Stimulated activated CD8-positive, alpha-beta memory T cell treated with anti-CD3 and anti-CD28 coated beads, Interleukin-2, amount 100 ng/mL, for 48 hours (primary cell): ENCODE measurements at places on chromosomes 5 and 9.

GRCh38 chr5:14257995-14258403 lies 114.9 kb downstream of the TRIO start:
- DNase-seq = no peak

DNA sequence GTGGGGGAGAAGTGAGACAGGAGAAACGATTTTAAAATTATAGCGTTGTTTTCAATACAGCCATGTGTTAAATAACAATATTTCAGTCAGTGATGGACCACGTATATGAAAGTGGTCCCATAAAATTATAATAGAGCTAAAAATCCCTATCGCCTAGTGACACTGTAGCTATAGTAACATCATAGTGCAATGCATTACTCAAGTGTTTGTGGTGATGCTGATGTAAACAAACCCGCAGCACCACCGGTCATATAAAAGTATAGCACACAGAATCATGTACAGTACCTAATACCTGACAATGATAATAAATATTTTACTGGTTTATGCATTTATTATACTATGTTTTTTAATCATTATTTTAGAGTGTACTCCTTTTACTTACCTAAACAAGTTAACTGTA lies 407.4 kb upstream of the SEMA6A start:
- no peak for DNase-seq

GRCh38 chr5:39062530-39062929 lies 11.7 kb downstream of the RICTOR start:
- DNase-seq = no peak

DNA sequence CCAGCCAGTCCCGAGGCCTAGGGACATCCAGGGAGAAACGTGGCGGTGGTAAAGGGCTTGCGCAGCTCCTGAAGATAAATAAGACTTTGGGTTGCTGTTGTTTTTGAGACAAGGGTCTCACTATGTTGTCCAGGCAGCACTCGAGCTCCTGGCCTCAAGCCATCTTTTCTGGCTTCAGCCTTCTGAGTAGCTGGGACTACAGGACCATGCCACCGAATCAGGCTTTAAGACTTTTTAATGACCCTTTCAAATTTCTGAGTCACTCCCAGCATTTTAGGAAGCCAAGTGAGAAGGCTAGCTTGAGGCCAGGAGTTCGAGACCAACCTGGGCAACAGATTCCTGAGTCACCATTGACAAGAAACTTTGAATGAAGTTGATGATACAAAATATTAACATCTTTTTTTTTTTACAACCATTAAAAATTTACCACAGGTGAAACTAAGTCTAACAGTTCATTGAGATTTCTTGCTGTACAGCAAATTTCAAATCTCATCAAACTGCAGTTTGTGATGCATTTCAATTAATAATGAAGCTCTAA lies 817 bp upstream of the GNE start:
- DNase-seq = no peak

GRCh38 chr5:170144286-170145023 lies 38.8 kb downstream of the FOXI1 start:
- DNase-seq = no peak

DNA sequence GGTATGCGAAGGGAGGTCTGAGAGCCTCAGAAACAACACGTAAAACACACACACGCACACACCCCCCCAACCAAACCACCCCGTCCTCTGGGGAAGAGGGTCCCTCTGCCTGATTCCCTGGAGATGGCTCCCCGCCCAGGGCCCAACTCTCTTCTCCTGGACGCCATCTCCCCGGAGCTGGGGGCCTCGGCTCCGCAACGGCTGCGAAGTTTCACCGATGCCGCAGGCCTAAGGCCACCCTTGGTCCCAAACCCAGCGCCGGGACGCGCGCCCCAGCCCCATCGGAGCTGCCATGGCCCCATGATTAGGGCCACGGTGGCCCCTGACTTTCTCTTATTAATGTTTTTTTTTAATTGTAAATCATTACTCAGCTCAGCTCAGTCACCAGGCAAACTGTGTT lies 181.4 kb upstream of the TBCA start:
- DNase-seq = no peak

GRCh38 chr5:39422036-39422606 lies 2.7 kb downstream of the DAB2 start:
- no peak for DNase-seq
